ENCODE measurements at places on chromosomes 2 and 18. TPM values are rescaled to one million over a fixed set of nuclear protein-coding genes. Genes with fewer than 3 reads are reported as not detected.
A peak's percentile ranks its signal among the peaks of the same experiment; 100 is the strongest.

DNA sequence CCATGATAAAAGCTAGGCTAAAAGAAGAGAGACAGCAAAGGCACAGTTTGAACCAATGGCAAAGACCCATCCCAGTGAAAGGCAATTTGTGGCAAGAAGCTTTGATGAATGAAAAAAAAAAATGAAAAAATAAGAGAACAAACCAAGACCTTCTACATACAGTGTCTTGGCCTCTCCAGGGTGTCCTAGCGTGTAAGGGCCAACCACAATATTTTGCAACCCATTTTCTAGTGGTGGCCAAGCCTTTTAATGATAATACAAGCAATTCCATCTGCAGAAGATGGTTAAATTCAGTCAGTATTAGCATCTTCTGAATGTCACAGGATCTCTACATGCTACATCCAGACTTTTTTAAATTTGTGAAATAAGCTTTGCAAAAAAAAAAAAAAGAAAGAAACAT lies 270.4 kb downstream of the LRATD1 start:
- no peaks in the 10 kb centered on the region for H3K27me3 ChIP-seq
- H3K4me3 ChIP-seq, result no peak overlapping the region
- H3K27ac ChIP-seq, result no peak overlapping the region
- DNase-seq, result no peak

- H3K4me3 ChIP-seq, result no peak overlapping the region
- H3K36me3 ChIP-seq, result no peaks in the 10 kb centered on the region
- DNase-seq, result peak; percentile 7
- peaks cover 10% of the 10 kb centered on the region for H3K4me1 ChIP-seq
These were observed 119.7 kb downstream of the PDCL3 start for GRCh38 chr2:100682536-100682935.

DNA sequence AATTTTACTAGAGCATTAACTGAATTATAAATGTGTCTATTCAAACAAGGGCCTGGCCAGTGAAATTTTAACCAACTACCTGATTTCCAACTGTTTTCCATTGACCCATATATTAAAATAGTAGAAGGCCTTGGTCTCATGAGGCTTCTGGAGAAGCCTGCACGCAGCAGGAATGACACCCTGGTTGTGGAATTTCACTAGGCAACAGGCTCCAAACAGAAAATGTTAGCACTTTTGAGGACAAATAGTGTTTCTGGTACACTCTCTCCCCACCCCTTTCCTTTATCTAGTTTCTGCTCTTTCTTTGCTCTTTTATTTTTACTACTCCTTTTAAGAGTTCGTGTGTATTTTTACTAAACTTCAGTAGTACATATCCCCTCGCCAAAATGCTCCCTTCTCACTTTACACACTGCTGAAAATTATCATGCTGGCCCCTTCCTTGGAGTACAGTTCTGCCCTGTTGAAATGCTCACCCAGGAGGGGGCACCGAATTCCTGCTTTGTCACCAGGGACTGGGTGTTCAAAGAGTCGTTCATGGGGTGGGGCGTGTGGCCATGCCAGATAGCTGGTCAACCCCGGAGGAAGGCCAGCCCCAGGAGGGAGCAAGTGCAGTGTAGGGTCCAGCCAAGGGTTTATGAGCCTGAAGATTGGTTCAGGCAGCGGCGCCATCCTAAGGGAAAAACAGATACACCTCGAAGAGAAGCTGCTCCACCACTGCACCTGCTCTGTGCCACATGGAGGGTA lies 22.1 kb upstream of the COL6A3 start:
- no peak overlapping the region for H3K4me3 ChIP-seq
- H3K27me3 ChIP-seq, result no peaks in the 10 kb centered on the region
- H3K36me3 ChIP-seq, result no peaks in the 10 kb centered on the region
- H3K27ac ChIP-seq, result peak overlapping the region; percentile 67
- DNase-seq, result no peak
- peaks cover 60% of the 10 kb centered on the region for H3K4me1 ChIP-seq

- no peak within 1 kb of the TSS for H3K27ac ChIP-seq
- H3K27me3 ChIP-seq, result peaks cover 90% of the 10 kb centered on the region
- peak; percentile 23 for DNase-seq
- H3K4me1 ChIP-seq, result peaks cover 19% of the 10 kb centered on the region
- H3K4me3 ChIP-seq, result peak within 1 kb of the TSS; percentile 35
- H3K36me3 ChIP-seq, result no peaks in the 10 kb centered on the region
These were observed at the start of gene EGR4 for GRCh38 chr2:73293534-73294171. Gene EGR4 (minus strand): TSS chr2:73293548. CDS start chr2:73293317, 231 bp downstream.

- H3K36me3 ChIP-seq, result no peaks in the 10 kb centered on the region
- H3K27ac ChIP-seq, result no peak overlapping the region
- H3K4me3 ChIP-seq, result no peak overlapping the region
These were observed 47.6 kb upstream of the FAM124B start for GRCh38 chr2:224449212-224450147.

GRCh38 chr2:44928483-44929158 lies 12.9 kb upstream of the SIX3 start:
- H3K27me3 ChIP-seq, result peaks cover 4% of the 10 kb centered on the region
- H3K27ac ChIP-seq, result no peak overlapping the region
- no peak overlapping the region for H3K4me3 ChIP-seq
- peaks cover 13% of the 10 kb centered on the region for H3K4me1 ChIP-seq

- H3K4me3 ChIP-seq, result no peak overlapping the region
- no peaks in the 10 kb centered on the region for H3K27me3 ChIP-seq
- no peak overlapping the region for H3K27ac ChIP-seq
- peaks cover 6% of the 10 kb centered on the region for H3K4me1 ChIP-seq
These were observed 174.8 kb downstream of the LDLRAD4 start for GRCh38 chr18:13393338-13393737.

- H3K27ac ChIP-seq, result no peak overlapping the region
- no peak for DNase-seq
- H3K27me3 ChIP-seq, result no peaks in the 10 kb centered on the region
- no peak overlapping the region for H3K4me3 ChIP-seq
- H3K4me1 ChIP-seq, result no peaks in the 10 kb centered on the region
- no peaks in the 10 kb centered on the region for H3K36me3 ChIP-seq
These were observed 60.5 kb upstream of the ZNG1B start for GRCh38 chr2:113376913-113377445.

DNA sequence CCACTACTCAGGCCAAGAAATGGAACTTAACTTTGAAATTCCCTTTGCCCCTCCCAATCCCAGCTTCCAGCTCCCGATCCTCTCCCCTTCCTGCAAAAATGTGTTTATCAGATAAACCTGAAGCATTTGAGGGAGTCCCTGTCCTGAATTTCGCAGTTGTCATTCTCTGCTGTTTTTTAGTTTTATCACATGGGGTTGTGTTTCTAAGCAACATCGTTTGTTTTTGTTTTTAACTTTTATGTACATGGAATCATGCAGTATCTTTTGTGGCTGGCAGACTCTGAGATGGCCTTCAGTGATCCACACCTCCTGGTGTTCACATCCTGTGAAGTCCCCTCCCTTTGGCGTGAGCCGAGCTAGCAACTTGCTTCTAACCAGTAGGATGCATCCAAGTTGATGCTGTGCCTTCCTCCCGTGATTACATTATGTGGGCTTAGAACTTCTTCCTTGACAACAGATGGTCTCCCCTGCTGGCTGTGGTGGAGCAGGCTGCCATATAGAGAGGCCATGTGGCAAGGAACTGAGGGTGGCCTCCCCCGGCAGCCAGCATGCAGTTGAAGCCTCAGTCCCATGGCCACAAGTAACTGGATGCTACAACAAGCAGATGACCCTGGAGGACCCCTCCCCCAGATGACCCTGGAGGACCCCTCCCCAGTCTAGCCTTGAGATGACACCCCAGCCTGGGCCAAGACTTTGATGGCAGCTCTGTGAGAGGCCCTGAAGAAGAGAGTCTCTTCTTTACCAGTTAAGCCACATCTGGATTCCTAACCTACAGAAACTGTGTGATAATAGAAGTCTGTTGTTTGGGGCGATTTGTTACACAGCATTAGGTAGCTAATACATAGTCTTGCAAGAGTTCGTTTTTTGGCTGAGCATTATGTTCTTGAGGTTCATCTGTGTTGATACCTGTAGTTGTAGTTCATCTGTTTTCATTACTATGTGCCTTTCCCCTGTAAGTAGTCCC lies 27.7 kb downstream of the SH3BP4 start:
- peak overlapping the region; percentile 84 for H3K27ac ChIP-seq
- peak; percentile 66 for DNase-seq
- H3K4me1 ChIP-seq, result peaks cover 76% of the 10 kb centered on the region
- H3K4me3 ChIP-seq, result no peak overlapping the region

GRCh38 chr2:204576362-204576979 lies 31.2 kb downstream of the PARD3B start:
- no peak for DNase-seq
- no peaks in the 10 kb centered on the region for H3K36me3 ChIP-seq
- 0 out of 2 replicates have a peak, but pooled peaks cover 3% of the 10 kb centered on the region for H3K4me1 ChIP-seq
- no peaks in the 10 kb centered on the region for H3K27me3 ChIP-seq
- H3K4me3 ChIP-seq, result no peak overlapping the region

- H3K27me3 ChIP-seq, result no peaks in the 10 kb centered on the region
- no peak overlapping the region for H3K4me3 ChIP-seq
- H3K4me1 ChIP-seq, result peaks cover 7% of the 10 kb centered on the region
These were observed 10.0 kb downstream of the WDR35 start for GRCh38 chr2:19979932-19980331.

GRCh38 chr18:58456625-58457024 lies 172.3 kb downstream of the ALPK2 start:
- H3K27ac ChIP-seq, result no peak overlapping the region
- H3K27me3 ChIP-seq, result no peaks in the 10 kb centered on the region
- H3K4me3 ChIP-seq, result no peak overlapping the region
- peaks cover 11% of the 10 kb centered on the region for H3K4me1 ChIP-seq

DNA sequence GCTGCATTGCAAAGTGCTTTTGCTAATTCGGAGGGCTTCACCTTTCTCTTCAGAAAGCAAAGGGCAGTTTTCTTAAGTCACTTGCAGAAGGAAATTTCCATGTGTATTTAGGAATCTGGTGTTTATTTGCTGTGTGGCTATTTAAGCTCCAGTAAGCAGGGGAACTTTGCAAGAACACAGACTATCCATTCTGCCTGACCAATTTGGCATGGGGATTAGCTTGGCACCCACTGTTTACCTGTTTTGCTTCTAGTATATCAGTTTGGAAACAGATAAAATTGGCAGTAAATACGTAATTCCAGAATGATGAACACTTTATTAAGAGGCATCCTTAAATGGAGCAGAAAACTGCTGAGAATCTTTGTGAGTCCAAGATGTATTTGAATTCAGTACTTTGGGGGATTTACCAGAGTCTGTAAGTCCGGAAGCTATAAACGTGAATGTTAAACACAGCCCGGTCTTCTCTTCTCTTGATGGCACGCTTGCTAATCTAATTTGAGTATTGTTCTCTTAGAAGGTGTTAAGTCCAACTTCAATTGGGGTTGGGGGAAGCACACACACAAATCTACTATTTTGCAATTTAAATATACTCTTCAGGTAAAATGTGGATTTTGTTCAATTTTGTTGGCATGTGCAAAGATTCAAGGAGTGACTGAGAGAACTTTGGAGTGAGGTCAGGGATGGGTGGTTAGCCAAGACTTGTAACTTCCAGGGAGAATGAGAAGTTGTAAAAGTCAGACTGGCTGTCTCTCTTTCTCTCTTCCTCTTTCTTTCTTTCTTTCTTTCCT lies 650 bp downstream of the ACKR3 start:
- peaks cover 16% of the 10 kb centered on the region for H3K4me1 ChIP-seq
- DNase-seq, result peak; percentile 33
- no peak overlapping the region for H3K27ac ChIP-seq

DNA sequence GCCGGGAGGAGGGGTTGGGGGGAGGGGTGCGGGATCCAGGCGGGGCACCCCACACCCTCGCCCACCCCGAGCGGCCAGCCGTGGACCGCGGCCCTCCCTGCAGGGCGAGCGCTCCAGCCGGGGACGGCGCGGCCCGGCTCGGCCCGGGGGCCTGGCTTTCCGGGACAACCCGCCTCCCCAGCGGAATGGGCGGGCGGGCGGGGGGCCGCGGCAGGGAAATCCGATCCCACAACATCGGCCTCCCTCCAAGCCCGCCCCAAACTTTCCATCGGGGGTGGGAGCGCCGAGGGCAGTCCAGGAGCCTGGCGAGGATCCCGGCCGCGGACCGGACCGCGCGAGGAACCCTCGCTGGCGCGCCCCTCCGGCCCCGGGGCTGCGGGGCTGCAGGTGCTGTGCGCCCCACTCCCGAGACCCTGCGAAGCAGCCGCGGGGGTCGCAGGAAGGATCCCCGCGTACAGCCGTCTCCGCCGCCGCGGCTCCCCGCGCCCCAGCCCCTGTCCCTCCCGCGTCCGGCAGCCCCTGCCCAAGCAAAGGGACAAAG lies 529 bp downstream of the SEMA4C start:
- peaks cover 24% of the 10 kb centered on the region for H3K4me1 ChIP-seq
- peak overlapping the region; percentile 87 for H3K4me3 ChIP-seq
- peaks cover 44% of the 10 kb centered on the region for H3K36me3 ChIP-seq
- H3K27me3 ChIP-seq, result peaks cover 4% of the 10 kb centered on the region

DNA sequence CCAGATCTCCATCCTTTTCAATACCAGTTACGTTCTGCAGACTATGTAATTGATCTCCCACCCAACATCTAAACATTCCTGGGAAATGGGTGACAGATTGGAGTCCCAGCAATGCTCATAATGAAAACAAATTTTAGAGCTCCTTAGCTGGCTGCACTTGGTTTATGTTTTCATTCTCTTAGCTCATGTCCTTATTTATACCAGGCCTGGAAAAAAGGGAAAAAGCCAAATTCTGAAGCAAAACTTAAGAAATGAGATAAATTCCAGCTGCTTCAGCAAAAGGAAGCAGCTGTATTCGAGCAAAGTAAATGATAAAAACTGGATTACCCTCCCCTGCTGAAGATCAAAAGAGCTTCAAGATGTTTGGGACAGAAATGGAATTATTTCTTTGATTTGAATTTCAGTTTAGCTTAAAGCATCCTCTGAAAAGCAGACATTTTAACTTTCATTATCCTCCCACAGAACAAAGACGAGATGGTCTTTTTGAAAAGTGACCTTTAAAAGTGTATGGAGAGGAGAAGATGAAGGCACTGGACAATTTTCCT lies 196.5 kb upstream of the THUMPD2 start:
- no peak for DNase-seq
- H3K27ac ChIP-seq, result no peak overlapping the region
- H3K4me1 ChIP-seq, result no peaks in the 10 kb centered on the region
- H3K36me3 ChIP-seq, result no peaks in the 10 kb centered on the region
- no peaks in the 10 kb centered on the region for H3K27me3 ChIP-seq
- no peak overlapping the region for H3K4me3 ChIP-seq

- peaks cover 90% of the 10 kb centered on the region for H3K36me3 ChIP-seq
- no peaks in the 10 kb centered on the region for H3K27me3 ChIP-seq
- peaks cover 15% of the 10 kb centered on the region for H3K4me1 ChIP-seq
- H3K27ac ChIP-seq, result no peak overlapping the region
These were observed 67.2 kb downstream of the POLR1A start for GRCh38 chr2:86038291-86039081.

Gene OTX1
- 0.74 TPM for total RNA-seq

Gene CYP1B1
- 9.8 TPM for total RNA-seq

Gene ATP6V1B1
- total RNA-seq, result not detected

Gene IL18RAP
- not detected for total RNA-seq

Gene CPLX4
- not detected for total RNA-seq

Gene CHAC2
- 19.2 TPM for total RNA-seq

Gene PDE11A
- 0.38 TPM for total RNA-seq

Gene DTNA
- 5.8 TPM for total RNA-seq

Gene VWC2L
- total RNA-seq, result not detected

Gene BCL2L11
- total RNA-seq, result 4.8 TPM

Gene UGT1A8
- not detected for total RNA-seq

Gene ROCK1
- 43.0 TPM for total RNA-seq

Measured in SJSA1 (cell line).